ENCODE measurements at places on chromosomes 3 and 15.

GRCh38 chr3:49460188-49460890, 9.7 kb upstream of the DAG1 start:
- no peak for DNase-seq

DNA sequence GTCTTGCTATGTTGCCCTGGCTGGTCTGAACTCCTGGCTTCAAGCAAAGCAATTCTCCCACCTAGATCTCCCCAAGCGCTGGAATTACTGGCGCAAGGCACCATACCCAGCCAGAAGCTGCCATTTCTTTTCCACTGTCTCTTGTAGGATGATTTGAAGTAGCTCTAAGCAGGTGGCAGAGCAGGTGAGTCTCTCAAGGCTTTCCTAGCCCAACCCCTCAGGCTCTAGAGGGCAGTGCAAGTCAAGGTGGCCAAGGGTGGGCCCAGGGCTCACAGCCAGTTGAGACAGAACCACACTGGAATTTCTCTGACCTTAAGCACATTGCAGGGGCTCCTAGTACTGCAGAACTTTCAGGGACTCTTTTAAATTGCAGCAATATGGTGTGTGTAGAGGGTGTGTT, 15.6 kb upstream of the DAG1 start:
- DNase-seq: no peak

DNA sequence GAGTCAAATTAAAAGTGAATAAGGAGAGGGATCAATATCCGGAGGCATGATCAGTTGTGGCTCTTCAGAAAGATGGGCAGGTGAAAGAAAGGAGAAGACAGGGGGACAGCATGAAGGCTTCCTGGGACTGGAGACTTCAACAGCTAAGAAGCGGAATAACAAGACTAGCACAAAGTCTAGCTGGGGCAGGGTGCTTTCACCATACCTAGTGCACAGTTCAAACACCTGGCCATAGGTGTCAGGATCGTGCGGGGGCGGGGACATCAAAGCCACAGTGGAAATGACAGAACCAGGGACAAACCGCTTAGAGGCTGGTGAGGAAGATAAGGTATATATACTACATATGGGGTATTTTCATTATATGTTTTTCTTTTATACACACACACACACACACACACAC, 66.2 kb upstream of the FOXP1 start:
- no peak for DNase-seq

- DNase-seq: no peak
Observed at GRCh38 chr3:74409066-74409465, 205.4 kb downstream of the CNTN3 start.

DNA sequence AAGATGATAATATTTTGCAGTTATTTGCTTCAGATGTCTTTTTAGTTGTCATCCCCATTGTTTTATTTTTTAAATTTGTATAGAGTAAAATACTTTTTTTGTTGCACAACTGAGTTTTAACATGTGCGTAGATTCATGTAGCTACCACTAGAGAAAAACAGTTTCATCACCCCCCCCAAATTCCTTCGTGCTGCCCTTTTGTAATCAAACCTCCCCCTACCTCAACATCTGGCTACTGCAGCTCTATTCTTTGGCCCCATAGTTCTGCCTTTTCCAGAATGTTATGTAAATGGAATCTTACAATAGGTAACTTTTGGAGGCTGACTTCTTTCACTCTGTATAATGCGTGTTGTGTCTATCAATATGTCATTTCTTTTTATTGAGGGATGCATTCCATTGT, 232.0 kb upstream of the RASGRP1 start:
- no peak for DNase-seq

- DNase-seq: no peak
Observed at GRCh38 chr3:119403201-119403600, 60.2 kb downstream of the TMEM39A start.

- no peak for DNase-seq
Observed at GRCh38 chr3:22585911-22586310, 617.2 kb upstream of the UBE2E2 start.

- DNase-seq: no peak
Observed at GRCh38 chr3:171260466-171260865, 199.7 kb downstream of the TNIK start.

- no peak for DNase-seq
Observed at GRCh38 chr15:47715402-47715801, 1.9 kb upstream of the SEMA6D start.

- no peak for DNase-seq
Observed at GRCh38 chr3:38738630-38739395, 77.2 kb downstream of the SCN10A start.

GRCh38 chr3:56157693-56158362, 310.4 kb downstream of the ERC2 start:
- peak; percentile 67 for DNase-seq

GRCh38 chr3:177538048-177538749, 340.9 kb upstream of the TBL1XR1 start:
- peak; percentile 49 for DNase-seq

DNA sequence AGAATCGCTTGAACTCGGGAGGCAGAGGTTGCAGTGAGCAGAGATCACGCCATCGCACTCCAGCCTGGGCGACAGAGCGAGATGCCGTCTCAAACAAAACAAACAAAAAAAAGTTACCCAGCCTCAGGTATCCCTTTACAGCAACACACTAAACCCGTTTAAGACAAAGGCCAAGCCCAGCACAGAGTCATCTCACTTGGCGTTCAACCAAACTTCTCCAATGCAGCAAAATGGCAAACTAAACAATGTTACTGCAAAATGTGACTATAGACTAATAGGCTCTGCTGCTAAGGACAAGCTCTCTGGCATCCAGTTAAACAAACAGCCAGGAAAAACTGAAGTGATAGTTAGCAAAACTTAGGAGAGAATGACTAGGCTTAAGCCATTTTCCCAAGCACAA, 6.4 kb upstream of the FAM219B start:
- no peak for DNase-seq

- DNase-seq: no peak
Observed at GRCh38 chr3:12656193-12656592, 7.7 kb downstream of the RAF1 start.

- DNase-seq: no peak
Observed at GRCh38 chr3:114745322-114746240, 401.5 kb downstream of the ZBTB20 start.

GRCh38 chr3:141920701-141921100, 44.3 kb downstream of the ATP1B3 start:
- no peak for DNase-seq

DNA sequence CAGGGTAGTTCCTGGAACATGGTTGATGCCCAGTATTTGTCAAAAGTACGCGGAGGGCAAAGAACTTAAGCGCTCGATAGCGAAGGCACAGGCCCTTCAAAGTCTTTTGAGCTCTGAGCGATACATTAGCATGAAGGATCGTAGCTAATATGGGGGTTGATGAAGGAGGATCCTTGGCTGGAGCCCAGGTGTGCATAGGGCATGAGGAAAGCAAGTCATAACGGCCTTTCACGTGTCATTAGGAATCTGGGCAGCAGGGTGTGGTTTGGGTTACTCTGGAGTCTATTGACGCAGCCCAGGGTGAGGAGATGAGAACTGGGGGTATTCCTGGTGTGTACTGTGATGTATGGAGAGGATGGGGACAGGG, 31.7 kb downstream of the SPINK8 start:
- DNase-seq: no peak

GRCh38 chr3:128824132-128824850, 55.1 kb upstream of the ACAD9 start:
- no peak for DNase-seq

GRCh38 chr15:77836121-77836692, 203.5 kb upstream of the LINGO1 start:
- peak; percentile 18 for DNase-seq

DNA sequence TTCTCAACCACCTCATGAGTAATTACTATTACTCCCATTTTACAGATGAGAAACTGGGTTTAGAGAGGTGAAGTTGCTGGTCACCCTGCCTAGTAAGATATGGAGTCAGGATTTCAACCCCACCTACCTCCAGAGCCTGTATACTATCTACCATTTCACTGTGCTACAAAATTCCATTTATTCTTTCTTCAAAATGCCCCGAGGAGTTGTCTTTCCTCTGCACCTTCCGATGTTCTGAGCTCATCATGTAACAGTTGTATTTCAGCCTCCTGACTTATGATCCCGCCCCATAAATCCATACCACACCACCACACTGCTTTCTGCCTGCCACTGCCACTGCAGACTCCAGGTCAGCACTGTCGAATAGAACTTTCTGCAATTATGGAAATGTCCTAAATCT, 71.3 kb upstream of the SLC25A36 start:
- no peak for DNase-seq

DNA sequence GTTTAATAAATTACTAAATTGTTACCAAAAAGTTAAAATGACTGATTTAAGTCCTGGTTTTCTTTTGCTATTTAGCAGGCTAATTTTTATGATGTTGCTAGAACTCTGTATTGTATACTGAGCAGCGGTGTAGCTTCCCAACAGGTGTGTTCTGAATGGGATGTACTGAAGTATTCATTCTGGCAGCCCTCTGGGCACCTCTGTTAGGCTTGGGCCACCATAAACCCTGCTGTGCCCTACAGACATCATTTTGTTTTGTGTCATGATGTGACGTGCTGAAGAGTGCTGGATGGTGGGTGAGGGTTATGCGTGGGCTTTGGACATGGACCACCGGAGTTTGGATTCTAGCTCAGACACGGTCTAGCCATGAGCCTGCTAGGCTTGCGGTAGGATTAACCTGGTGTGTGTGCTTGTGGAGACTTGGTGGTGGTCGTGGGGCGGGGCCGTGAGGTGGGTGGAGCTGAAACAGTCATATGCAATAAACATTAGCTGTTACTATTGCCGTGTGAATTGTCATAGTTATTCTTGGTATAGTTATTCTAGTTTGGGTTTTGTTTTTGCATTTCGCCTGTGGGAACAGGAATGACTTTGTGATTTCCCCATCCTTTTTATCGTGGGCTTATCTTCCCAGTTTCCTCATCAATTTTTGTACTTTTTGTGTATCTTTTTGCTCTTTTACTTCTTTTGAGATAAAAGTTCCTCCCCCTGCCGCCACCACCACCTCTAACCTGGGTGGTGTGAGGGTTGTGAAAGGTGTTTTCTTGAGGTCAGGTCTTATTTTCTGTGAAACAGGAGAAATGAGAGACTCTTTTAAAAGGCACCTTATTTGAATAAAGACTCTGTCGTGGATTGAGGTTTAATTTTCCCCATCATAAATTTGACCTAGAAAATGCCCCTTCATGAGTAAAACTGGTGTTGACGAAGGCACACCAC, 93.7 kb downstream of the MCTP2 start:
- no peak for DNase-seq

- DNase-seq: no peak
Observed at GRCh38 chr3:126133606-126134005, 46.8 kb downstream of the ALDH1L1 start.

- DNase-seq: no peak
Observed at GRCh38 chr15:89364741-89365450, 30.3 kb upstream of the POLG start.

DNA sequence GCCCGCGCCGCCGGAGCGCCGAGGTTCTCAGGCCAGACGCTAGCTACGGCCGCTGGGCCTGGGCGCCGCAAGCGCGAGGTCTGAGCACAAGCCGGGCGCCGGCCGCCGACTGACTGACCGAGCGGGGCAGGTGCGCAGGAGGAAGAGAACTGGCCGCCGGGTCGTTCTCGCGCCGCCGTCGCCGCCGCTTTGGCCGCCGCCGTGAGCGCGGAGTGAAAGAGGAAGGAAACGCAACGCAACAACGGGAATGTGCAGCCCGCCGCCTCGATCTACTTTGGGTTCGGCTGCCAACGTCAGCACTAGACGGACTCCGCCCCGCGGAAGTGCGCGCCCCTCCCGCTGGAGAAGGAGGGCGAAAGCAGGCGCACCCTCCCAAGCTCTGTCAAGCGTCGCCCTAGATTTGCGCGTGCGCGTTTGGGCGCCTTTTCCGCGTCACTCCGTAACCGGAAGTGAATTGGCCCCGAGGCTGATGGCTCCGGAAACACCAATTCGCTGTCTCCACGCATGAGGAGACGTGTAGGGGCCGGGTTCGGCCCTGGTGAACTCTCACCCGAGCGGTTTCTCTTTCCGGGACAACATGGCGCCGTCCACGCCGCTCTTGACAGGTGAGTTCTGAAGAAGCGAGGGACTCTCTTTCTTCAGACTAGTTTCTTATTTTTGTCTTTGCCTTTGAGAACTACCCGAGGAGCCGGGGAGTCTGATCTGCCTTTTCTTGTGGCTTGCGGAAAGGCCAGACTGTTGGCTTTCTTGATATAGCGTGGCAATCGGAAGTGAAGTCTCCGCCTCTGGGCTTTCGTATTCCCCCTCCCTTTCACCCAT, at the start of the genes EIF2A and SERP1:
EIF2A (plus strand) TSS at position 562 of the 819 bp plus-strand sequence; CDS start at position 578, 16 bp downstream.
SERP1 (minus strand) TSS at position 271 of the 819 bp plus-strand sequence. CDS start 361 bp downstream, outside the sequence.
- DNase-seq: peak; percentile 99

- DNase-seq: peak; percentile 66
Observed at GRCh38 chr15:70154718-70155347, 57.1 kb upstream of the TLE3 start.

DNA sequence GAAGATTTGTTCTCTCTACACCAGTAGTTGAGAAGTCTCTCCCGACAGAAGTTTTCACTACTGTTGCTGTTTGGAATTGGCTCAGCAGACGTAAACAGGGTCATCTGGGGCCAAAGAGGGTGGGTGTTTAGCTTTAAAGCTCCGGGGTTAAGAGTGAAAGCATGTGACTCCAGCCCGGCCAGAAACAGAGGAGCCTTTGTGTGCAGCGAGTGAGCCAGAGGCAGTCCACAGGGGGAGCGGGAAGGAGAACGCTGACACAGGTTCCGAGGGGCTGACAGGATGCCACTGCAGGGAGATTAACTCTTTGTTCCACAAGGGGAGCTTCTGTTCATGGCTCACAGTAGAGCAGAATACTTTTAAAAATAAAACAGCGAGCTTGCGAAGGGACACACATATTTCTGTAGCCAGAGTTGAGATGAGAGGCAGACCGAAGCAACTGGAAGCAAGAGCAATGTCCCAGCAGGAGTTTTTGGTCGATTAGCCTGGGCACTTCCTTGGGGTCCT, 26.9 kb downstream of the BMF start:
- DNase-seq: peak; percentile 84

DNA sequence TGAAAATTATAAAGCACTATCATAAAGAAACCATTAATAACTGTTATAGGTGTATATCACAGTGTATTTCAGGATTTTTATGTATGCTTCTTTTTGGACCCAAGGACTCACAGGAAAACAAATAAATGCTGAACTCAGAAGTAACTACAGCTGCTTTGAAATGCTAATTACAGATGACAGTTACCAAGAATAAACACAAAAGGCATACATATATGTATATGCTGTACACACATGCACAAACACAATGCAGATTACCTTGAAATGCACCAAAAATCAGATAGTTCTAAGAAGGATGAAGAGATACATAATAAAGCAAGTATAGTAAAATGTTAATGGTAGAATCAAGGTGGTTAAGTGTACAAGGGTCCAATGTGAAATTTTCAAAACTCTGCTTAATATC, 52.2 kb downstream of the ZNF280D start:
- no peak for DNase-seq

DNA sequence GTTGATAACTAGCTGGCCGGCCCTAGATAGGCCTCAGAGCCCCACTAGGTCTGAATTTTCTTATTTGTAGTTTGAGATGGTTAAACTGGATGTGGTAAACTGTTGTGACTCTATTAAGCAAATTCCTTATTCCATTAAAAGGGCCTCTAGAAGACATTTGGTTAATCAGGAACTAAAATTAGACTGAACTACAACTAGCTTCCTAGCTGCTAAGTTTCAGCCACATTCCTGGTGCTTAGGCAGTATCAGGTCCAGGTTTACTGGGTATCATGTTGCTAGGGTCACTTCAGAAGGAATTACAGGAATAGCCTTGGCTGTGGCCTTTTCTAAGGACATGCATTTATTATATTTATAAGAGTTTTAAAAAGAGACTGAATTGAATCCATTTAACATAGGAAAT, 136.3 kb downstream of the PLD1 start:
- no peak for DNase-seq
